ENCODE measurements at places on chromosomes 3 and 15. TPM values are rescaled to one million over a fixed set of nuclear protein-coding genes. Genes with fewer than 3 reads are reported as not detected.

- ATAC-seq: no peak
Observed at GRCh38 chr15:97944724-97945123, 15.8 kb upstream of the ARRDC4 start.

GRCh38 chr3:161072751-161073150, 32.4 kb downstream of the B3GALNT1 start:
- no peak for ATAC-seq

DNA sequence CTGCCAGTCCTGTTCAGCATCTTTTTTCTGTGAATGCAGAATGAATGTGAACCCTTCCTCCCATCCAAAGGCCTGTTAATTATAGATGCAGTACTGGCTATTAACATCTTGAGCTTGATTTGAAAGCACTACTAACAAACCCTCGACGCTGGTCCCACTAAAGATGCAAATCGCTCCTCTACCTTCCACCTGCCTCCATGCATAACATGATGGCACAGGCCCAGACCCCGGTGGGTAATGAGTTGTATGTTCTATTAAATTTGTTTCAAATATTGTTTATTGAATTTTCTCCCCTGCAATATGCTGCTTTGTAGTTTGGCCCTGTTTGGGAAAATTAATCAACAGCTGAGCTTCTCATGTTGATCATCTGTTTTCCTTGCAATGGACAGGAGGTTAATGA, 69.3 kb downstream of the RAB11A start:
- ATAC-seq: no peak

DNA sequence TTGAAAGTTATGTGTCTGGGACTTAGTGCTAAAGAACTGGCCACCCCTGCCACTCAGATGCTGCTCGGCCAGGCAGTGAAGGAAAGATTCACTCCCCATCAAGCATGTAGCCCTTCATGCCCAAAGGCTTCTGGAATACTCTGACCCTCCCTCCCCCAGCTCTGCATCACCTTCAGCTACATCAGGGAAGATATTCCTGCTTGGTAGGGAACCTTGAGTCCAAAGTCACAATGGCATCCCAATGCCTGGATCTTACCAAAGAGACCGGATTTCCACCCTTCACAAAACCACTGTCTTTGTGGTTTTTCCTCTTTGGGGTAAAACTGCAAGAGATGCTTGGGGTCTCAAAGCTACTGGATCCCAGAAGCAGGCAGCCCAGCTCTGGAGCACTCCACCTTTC, 18.2 kb upstream of the BCL2A1 start:
- ATAC-seq: no peak

DNA sequence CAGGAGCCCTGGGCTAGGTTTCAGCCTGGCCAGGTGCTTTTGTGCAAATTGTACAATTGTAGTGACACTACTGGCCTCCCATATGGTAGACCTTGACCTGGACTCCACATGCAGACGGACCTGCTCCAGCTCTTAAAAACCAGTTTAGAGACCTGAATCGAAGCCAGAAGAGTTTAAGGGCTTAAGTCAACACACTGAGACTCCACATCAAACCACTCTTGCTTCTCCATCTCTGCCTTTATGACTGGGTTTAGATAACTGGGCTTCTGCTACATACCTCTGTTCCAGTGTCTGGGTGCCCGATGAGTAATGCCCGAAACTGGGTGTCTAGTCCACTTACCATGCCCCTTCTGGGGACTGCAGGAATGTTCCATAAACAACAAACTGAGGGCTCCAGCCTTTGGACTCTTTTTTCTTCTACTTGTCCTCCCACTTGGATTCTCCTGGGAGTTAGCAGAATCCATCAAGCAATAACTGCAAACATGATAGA, 32.8 kb downstream of the TMEM212 start:
- ATAC-seq: peak; percentile 48

GRCh38 chr15:98773616-98774015, 125.3 kb downstream of the IGF1R start:
- no peak for ATAC-seq

DNA sequence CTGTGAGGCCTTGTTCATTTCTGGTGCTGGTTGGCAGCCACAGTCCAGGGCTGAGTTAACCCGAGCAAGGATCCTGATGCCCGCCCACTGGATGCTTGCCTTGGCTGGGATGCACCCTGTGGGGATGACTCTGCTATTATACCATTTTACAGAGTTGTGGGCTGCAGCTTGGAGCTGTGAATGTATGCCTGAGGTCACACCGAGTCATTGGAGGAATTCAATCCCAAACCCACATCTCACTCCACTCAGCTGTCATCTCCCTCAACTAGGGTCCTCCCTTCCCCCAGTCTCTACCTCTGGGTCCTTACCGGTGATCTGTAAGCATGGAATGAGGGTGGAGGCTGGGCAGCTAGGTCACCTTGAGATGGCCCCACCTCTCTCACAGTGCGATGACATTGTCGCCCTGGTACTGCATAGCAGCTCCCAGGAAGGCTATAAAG, 22.1 kb downstream of the MAPKAPK3 start:
- ATAC-seq: peak; percentile 15

GRCh38 chr15:80559320-80559693, 135.8 kb upstream of the ABHD17C start:
- ATAC-seq: no peak

GRCh38 chr15:55710286-55710685, 32.7 kb downstream of the PRTG start:
- no peak for ATAC-seq

- no peak for ATAC-seq
Observed at GRCh38 chr3:11392014-11392859, 120.0 kb downstream of the ATG7 start.

GRCh38 chr3:116253511-116253910, 191.8 kb downstream of the LSAMP start:
- no peak for ATAC-seq

- ATAC-seq: no peak
Observed at GRCh38 chr3:128607710-128608048, 42.9 kb downstream of the RPN1 start.

Gene ARL14
- 0.32 TPM for total RNA-seq

Gene GRK7
- not detected for total RNA-seq

Gene CYP1A2
- total RNA-seq: not detected
